HFFc6 (cell line): ENCODE measurements at places on chromosomes 3 and 15. TPM values are rescaled to one million over a fixed set of nuclear protein-coding genes. Genes with fewer than 3 reads are reported as not detected.

GRCh38 chr15:71777216-71777943, 33.0 kb upstream of the NR2E3 start:
- DNase-seq = no peak

DNA sequence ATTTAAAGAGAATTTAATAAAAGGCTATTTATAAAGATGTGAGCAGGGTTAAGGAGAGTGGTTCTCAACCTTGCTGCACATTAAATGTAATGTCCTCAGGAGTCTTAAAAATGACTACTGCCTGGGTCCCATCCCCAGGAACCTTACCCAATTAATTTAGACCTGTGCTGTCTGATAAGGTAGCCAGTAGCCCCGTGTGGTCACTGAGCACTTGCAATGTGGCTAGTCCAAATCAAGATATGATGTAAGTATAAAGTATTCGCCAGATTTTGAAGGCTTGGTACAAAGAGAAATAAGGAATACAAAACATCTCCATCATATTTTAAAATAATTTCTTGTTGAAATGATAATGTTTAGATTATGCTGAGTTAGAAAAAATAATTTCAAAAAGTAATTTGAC, 343.3 kb upstream of the PPP2R3A start:
- DNase-seq = no peak

- no peak for DNase-seq
Observed at GRCh38 chr3:15262021-15262420, 56.0 kb downstream of the CAPN7 start.

- DNase-seq = no peak
Observed at GRCh38 chr3:58342676-58343075, 10.0 kb downstream of the PXK start.

SLC6A1 gene
- total RNA-seq = not detected in 3 replicates

MUC4 gene
- total RNA-seq = not detected in 3 replicates

OXNAD1 gene
- total RNA-seq = 7.4 to 9.6 TPM (median 8.2 TPM) in 3 replicates
